ENCODE measurements at places on chromosomes 11 and 22.

GRCh38 chr22:48091656-48092223 is 1329.3 kb downstream of the TBC1D22A start:
- no peak for DNase-seq

- no peak for DNase-seq
Observed at GRCh38 chr11:130740819-130741218, 175.5 kb downstream of the SNX19 start.

DNA sequence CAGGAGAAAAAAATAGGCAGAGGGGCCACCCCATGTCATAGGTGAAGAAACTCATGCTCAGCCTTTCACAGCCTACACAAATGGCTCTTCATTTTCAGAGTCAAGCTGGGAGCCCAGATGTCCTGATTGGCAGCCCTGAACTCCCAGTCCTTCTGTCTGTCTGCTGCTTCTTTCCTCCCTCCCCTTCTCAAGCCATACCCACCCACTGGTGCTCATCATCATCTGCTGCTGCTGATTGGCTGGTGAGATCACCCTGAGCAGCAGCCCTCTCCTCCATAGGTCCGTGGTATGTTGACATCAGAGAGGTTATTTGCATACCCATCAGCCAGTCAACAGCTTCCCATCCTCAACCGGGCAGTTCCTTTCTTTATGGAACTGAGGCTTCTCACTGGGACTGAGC is 46.1 kb upstream of the PRDM11 start:
- DNase-seq, result no peak

DNA sequence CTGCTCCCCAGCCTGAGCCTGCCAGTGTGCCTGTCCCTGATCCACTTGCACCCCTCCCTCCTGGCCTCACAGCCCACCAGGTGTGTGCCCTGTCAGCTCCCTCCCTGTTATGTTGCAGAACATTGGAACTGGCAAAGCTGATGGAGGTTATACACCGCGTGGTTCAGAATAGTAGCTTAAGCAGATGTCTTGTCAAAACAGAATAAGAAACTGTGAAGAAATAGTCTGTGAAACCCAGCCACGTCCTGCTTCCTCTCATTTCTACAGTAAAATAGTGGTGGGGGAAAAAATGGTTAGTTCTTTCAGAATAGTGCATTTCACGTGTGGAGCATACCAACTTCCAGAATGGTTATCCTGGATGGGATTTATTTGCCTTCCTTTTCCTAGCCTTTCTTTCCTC is 161.2 kb upstream of the NAV2 start:
- no peak for DNase-seq

DNA sequence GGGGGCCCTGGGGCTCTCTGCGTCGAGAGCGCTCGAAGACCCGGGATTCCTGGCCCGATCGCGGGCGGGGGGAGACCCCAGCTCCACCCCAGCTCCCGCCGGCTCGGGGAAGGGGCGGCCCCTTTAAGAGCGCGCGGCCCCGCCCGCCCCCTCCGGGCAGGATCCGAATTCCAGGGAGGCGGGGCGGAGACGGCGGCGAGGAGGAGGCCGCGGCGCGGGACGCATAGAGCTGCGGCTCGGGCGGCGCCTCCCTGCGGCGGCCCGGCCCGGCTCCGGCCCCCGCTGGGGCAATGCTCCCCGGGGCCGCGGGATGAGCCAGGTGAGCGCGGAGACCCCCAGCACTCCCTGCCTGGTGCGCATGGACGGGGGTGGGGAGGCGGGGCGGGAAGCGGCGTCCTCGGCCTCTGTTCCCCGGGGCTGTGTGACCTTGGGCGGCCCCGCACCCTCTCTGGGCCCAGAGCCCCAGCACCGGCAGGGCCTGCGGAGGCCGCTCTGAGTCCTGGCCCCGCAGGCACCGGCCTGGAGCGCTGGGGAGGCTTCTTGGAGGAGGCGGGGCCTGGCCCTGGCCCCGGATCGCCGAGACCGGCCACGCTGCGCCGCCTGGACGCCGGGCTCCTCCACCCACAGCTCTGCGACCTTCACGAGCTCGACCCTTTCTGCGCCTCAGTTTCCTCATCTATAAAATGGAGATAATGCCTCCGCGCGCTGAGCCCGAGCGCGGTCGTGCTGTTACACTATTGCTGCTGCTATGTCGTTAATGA is 565 bp downstream of the GAS2L1 start:
- peak; percentile 23 for DNase-seq

DNA sequence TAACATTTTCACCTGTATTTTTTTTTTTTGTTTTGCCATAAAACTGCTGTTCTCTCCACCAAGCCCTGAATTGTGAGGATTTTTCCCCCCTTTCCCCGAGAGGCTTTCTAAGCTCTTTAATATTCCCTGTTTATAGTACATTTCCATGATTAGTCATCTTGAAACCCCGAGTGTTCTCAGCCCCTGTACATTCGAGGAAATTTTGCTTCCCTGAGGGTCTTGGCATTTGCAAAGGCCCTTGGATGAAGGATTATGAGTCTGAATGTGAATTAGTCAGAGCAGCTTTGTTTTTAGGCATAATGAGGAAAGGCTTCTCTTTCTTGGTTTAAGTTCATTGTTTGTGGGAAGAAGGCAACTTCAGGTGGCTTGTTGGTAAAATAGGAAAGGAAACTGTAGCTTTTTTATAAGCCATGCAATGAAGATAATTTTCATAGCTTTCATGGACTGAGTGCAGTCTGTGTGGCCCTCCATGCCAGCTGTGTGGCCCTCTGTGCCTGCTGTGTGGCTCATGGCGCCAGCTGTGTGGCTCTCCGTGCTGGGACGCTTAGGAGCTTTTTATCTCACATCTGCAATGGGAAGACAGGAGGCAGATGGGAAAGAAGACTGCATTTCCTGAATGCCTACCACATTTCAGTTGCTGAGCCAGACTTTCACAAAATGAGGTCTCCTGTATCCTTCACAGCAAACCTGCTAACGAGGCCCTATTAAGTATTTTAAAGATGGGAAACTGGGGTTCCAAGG is 129.0 kb downstream of the TEAD1 start:
- DNase-seq, result no peak

DNA sequence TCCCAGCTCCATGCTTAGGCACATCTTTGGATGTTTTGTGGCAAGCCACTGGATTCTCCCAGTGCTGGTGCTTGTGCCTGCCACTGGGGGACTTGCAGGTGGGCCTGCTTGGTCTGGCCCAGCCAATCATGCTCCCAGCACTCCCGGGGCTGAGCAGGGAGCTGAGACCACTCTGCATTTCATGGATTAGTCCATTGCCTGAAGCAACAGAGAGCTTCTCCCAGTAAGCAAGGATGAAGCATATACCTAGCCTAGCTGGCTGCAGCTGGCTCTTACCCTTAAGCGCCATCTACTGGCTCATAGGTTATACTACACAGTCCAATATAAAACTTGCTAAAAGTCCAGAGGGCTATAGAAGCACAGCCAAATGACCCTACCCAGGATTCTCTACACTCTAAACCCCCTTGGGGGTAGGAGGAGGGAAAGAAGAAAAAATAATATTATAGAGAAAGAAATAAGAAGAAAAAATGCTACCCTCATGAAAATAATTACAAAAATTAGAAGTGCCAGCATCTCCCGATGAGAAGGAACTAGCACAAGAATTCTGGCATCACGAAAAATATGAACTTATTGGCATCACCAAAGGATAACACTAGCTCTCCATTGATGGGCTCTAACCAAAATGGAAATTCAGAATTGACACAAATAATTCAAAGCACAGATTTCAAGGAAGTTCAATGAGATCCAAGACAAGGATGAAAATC is 275.3 kb downstream of the C11orf87 start:
- no peak for DNase-seq

- no peak for DNase-seq
Observed at GRCh38 chr22:20864186-20864908, 5.5 kb downstream of the SNAP29 start.

DNA sequence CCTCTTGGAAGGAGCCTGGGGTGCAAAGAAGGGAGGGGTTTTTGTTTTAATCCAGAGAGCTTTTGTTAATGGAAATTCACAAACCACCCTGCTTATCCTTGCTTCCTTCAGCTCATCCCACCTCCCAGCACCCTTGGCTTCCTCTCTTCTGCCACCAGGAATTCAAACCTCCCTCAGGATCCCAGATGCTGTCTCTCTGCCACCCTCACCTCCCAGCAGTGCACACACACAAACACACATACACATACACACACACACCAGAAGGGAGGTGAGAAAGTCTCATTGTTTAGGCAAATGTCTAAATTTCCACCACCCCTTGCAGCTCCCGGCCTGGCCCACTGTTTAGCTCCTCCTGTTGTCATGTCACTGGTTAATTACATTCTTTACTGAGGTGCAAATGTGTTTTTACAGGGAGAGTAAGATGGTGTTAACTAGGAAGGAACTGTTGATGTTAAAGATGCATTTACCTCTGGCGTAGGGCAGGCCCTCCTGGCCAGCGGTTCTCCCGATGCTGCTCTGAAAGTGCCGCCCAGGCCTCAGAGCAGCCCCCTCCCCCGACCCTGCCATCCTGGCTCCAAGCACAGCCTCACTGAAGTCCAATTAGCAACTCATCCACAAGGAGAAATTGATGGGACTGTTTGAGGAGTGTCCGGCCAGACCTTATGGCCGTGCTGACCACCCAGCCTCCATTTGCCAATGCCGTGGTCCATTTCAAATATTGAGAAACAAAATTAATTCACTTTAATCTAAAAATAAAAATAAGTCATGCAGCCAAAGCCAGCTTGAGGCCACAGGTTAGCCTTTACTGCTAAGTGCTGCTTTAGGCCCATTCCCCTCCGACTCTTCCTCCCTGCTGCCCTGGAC is 165.4 kb downstream of the FEZ1 start:
- DNase-seq, result no peak
